T-helper 2 cell treated with Interferon-gamma antibody and Interleukin-4, amounts not matched to agents 5 μg/mL and 100 μg/mL, for 36 hours (primary cell): ENCODE measurements at places on chromosomes 6 and 20.

- no peak for DNase-seq
These were observed 1.2 kb downstream of the ENTPD6 start for GRCh38 chr20:25196786-25197120.

GRCh38 chr6:122289762-122290539 is 109.5 kb upstream of the HSF2 start:
- DNase-seq: no peak

DNA sequence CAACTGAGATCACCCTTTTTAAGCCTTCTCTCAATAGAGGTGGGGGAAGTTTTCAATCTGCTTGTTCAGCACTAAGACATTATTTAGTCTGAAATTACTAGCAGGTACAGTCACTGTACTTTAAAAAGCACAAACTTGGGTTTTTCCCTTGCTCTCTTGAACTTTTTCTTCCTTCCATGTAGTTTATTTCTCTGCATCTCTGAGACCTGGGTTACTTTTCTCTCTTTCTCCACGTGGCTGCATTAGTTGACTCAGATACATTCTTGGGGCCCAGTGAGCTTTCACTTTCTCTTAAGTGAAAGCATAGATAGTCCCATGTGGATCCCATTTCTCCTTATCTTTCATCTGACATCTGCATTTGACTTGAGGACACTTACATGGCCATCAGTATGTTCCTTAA is 433.9 kb upstream of the MAP3K7 start:
- no peak for DNase-seq

- no peak for DNase-seq
These were observed at the start of gene KCNK16 for GRCh38 chr6:39322306-39322850. KCNK16 (minus strand) TSS chr6:39322702; CDS start chr6:39322540, 162 bp downstream.

DNA sequence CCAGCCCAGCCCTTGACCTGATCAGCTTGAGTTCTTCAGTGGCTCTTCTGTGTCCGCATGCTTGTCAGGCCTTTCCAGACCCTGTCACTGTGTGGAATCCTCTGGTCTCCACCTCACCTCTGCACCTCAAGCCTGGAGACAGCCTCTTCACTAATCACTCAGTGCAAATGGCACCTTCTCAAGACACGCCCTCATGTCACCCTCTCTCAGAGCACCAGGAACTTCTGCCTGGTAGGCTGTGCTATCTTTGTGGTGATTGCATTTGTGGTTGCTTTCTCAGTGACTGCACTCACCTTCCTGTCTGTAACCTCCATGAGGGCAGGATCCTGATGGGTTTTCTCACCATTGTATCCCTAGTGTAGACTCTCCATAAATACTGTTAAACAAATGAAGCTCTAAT is 435.2 kb upstream of the CDH4 start:
- DNase-seq: no peak

- no peak for DNase-seq
These were observed 106.5 kb upstream of the TIAM2 start for GRCh38 chr6:154888421-154889295.

DNA sequence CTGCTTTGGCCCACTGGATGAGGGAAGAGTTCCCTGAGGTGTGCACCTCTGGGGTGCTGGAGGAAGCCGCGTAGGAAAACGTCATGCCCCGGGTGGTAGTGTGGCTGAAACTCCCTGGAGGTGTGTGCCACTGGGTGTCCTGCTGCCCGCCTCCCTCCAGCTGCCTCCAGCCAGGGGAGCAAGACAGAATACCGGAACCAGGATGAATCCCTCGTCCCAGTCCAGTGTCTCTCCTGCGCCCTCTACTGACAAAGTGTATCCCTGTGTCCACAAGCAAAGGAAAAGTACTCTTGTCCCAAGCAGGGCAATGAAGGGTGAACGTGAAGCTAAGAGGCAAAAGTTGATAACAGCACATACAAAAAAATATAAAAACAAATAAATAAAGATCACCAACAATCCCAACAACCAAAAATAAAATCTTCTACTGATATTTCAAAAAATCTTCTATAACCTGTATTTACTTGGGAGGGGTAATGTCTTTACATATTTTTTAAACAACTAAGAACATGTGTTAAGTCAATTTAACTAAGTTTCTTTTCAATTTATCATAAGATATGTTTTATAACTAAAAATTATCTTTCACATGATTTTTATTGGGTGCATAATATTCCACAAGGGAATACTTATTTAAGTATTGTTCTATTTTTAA is 437.6 kb downstream of the MAFB start:
- no peak for DNase-seq

- DNase-seq: no peak
These were observed 2.0 kb upstream of the MICA start for GRCh38 chr6:31401403-31401802.

DNA sequence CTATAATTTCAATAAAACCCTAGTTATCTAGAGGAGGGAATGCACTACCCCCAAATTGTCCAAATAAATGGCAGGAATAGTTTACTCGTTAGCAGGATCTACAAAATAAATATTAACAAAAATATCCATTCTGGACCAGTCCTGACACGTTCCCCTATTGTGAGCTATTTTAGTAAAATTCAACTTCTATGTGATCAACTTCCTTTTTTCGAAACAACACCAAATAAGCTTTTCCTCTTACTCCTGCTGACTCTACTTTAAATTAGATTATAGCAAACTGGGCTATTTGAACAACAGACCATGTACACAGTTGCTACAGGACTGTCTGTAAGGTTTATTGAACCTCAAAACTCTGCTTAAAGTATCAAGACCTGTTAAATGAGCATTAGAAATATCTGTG is 154.3 kb downstream of the IPCEF1 start:
- no peak for DNase-seq

DNA sequence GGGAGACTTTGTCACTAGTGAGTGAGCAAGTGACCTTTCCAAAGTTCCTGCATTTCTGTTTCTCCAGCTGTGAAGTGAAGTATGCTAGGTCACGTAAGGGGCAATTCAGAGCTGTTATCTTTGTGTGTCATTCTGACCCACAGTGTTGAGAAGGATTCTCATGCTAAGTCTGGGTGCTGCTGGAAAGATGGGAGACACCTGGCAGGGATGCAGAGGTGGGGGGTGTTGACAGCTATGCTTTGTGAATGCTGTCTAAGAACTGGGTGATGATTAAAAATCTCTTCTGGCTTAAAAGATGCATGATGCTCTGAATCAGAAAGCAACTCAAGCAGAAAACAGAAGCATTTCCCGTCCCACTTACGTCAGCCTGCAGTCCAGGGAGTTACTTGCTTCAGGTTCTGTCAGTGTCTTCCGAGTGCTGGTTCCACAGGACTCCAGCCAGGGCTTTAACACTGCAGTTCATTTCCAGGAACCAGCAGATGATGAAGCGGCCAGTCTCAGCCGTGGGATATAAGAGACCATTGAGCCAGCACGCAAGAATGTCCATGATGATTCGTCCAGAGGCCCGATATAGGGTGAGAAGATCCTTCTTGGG is 30.9 kb upstream of the ASXL1 start:
- DNase-seq: no peak

- DNase-seq: no peak
These were observed 2.4 kb upstream of the TBCC start for GRCh38 chr6:42748203-42748898.

- no peak for DNase-seq
These were observed 186.1 kb upstream of the SLC24A3 start for GRCh38 chr20:19026121-19026878.

GRCh38 chr6:43786664-43787329 is 16.8 kb downstream of the VEGFA start:
- no peak for DNase-seq

DNA sequence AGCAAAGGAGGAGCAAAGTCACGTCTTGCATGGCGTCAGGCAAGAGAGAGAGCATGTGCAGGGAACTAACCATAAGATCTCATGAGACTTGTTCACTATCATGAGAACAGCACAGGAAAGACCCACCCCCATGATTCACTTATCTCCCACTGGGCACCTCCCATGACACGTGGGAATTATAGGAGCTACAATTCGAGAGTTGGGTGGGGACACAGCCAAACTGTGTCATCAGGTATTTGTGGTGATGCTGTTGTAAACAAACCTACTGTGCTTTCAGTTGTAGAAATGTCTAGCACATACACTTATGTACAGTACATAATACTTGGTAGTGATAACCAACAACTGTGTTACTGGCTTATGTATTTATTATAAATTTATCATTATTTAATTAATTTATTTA is 128.3 kb downstream of the UTRN start:
- DNase-seq: no peak

GRCh38 chr6:7106752-7107577 is 796 bp upstream of the RREB1 start:
- DNase-seq: peak; percentile 58

GRCh38 chr20:10659651-10660601 is 13.9 kb downstream of the JAG1 start:
- DNase-seq: no peak

GRCh38 chr6:22529866-22530265 is 39.5 kb upstream of the HDGFL1 start:
- no peak for DNase-seq

DNA sequence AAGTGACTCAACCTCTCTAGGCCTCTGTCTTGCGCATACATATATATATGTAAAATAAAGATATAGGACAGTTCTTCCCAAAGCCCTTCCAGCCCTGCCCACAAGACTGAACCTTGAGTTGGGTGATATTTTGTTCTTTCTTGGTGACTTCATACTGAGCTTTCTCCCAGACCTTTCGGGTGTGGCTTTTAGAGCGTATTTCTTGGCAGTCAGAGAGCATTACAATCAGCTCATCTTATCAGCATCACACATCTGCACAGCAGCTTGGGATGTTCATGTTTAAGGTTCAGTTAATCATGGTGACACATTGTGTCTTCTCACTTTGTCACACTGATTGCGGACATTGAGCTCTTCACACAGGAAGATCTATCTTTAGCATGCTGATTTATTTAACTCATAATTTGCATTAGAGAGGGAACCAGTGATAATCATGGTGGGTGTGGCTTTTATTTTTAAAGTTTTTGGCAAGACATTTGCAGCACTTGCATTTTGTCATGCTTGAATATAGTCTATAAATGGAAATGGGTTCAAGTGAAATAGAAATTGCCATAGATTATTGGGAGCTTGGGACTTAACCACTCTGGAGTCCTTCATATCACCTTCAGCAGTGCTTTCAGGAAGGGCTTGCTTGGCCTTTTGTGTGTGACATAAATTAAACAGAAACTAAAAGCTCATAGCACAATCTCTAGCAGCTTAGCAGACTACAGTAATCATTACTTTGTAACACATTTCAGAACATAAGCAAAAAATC is 8.3 kb downstream of the KIF3B start:
- peak; percentile 82 for DNase-seq

DNA sequence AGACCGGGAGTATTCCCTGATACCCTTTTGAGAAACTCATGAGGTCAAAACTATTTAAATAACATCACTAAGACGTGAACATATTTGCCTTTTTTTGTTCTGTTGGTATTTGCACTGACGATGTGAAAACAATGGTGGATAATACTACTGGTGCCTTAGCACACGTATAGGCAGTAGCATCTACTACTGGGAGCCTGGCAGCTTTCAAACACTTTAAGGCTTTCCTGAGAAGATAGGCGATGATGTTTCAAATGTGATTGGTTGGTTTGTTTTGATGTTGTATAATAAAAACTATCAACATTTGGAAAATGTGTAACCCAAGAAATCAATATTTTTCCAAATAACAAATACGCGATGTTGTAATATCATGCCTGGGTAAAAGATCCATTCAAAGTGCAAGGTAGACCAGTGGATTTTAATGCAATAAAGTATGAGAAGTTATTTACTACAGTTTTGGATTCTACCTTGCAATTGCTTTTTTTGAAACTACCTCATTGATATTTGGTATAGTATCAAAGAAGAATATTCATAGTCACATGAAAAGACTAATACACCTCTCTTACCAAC is 166.2 kb downstream of the FRK start:
- DNase-seq: no peak

DNA sequence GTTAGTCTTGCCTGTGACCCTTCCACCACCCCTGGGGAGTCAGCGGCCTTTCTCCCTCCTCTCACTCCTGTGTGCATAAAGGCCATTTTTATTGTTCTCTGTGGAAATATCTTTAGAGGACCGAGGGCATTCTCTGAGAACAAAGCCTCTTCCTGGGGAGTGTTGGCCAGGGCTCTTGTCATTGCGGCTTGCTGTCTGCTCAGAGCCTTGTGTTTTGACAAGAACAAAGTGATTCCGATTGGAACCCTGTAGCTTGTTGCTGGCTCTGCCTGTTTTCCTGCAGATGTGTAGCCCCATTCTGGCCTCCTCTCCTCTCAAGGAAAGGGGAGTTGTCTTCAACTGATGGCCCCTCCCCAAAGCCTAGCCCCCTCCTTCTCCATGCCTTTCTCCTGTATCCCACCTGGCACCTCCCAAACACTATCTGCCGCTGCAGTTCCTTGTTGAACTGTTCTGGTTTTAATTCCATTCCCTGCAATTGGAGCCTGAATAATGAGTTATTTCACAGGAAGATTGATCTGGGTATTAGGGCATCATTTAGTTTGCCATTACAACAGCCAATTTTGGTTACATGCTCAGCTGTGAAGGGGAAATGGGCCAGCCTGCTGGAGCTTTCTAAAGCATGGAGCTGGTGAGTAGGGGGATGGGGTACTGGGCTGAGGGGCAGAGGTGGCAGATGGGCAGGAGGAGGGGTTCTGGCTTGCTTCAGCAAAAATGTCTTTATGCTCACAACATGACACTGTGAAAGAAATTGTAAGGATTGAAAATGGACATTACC is 252.5 kb downstream of the LRFN2 start:
- DNase-seq: no peak

- DNase-seq: no peak
These were observed 773.6 kb upstream of the CHD6 start for GRCh38 chr20:42391807-42392206.

DNA sequence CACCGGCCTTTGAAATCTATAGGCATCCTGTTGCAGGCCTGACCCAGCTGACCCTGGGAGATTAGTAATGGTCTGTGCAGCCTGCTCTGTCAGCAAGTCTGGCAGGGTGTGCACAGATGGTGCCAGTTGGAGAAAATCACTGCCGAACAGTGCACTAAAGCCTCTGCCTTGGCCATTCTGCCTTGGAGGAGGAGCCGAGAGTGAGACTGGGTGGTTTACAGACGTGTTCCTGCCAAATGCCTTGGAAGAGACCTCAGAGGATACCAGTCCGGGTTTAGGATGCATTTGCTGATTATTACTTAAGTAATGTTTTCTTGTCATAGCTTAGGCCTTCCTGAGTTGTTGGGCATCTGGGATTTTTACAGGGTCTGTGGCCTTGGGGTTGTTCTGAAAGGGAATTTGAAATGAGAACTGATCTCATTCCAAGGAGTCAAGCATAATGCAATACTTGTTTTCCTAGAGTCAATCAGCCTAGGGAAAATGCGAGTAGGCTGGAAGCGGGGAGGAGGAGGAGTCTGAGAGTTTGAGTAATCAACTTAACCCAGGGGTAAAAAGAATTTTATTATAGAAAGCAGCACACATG is 292.1 kb downstream of the SOX4 start:
- DNase-seq: no peak

GRCh38 chr20:38842558-38842981 is 37.1 kb downstream of the PPP1R16B start:
- DNase-seq: no peak
